Activated T-cell treated with anti-CD3 and anti-CD28 coated beads for 48 hours (primary cell): ENCODE measurements at places on chromosomes 12 and 14.
A peak's percentile ranks its signal among the peaks of the same experiment; 100 is the strongest.

DNA sequence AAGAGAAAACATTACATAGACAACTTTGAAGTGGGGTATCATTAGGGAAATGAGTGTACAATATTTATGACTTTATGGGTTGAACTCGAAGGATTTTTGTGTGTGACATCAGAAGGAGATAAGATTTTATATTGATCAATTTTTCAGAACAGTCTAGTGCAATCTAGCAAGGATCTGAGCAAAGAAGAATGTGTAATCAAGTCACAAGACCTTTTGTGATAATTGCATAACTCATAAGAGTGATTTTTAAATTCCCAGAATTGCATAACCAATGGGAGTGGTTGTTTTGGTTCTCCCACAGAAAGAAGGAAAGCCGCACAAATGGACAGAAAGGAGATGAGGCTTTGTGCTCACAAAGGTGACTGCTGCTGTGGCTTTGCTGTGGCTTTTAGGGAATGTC, 441.8 kb upstream of the FLRT2 start:
- no peak for DNase-seq

GRCh38 chr12:111193977-111194702, 174.8 kb downstream of the PHETA1 start:
- DNase-seq, result no peak

DNA sequence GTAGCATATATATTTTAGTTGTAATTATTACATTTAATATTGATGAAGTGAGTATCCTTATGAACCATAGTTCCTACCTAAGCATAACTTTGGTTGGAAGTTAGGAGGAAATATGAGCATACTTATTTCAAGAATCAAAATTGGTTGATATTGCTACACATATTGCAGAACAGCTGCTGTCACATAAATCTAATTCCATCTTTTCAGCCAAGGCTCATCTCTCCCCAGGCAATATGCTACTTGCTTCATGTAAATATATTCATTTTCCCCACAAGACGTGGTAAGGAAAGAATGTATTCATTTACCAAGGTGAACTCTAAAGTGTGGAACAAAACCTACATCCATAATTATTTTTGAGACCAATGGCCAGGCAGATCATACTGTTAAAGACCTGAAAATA, 62.5 kb upstream of the HIF1A start:
- DNase-seq, result no peak

DNA sequence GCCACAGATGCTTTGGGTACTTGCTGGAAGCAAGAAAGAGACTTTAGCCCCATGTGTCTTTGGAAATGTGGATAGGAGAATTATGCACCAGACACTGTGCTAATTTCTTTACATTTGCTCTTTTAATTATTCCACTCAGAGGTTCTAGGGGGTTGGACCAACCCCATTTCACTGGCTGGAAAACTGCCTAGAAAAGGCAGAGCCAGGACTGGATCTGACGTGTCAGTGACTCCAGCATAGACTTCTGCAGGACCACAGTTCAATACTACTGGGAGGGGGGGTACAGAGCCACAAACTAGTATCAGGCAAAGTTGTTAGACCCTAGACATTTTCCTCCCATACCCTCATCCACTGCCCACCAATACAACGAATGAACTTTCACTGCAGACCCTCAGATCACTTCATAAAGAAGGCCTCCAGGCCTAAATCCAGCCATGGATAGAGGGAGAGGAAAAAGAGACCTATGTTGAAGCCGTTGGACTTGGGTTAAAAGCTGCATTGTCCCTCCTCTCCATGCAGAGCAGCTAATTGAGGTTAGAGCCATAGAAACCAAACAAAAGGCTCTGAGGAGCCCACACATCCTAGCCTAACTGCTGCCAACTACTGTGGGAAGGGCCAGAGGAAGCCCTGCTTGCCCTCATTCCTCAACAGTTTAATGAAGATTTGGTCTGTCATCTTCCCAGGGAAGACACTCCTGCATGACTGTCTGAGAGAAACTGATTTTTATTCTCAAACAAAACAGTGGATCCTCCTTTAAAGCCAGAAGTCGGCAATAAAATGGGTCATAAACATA, 68.7 kb downstream of the STON2 start:
- no peak for DNase-seq

DNA sequence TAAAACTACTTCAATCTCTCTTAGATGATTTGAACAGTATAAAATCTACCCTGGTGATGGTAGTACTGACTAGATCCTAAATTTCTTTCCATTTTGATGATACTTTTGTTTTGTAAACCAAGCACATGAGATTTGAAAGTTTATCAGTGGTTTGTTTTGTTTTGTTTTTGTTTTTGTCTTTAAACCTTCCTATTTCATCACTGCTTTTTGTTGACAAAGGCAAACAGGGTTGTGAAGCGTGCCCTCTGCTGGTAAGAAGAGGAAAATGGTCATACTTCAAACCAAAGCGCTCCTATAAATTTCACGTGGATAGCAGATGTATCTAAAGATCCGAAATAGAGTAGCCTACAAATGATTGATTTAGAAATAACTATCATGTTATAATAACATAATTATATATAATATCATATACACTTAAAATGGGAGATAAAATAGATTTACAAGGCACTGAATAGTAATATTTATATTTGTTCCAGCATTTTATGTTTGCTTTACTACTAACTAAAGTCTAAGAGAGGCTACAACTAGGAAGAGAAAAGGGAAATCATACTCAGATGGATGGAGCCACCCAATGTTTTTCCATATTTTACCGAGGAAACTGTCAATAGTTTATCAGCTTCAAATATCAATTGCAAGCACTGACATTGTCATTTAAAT, 254.0 kb upstream of the USP15 start:
- DNase-seq, result peak; percentile 3

- DNase-seq, result no peak
Measured at GRCh38 chr12:130336723-130337487, 782 bp upstream of the PIWIL1 start.

- no peak for DNase-seq
Measured at GRCh38 chr12:82375201-82375600, 16.9 kb downstream of the METTL25 start.

- no peak for DNase-seq
Measured at GRCh38 chr12:57618966-57619433, 7.8 kb downstream of the ARHGEF25 start.

DNA sequence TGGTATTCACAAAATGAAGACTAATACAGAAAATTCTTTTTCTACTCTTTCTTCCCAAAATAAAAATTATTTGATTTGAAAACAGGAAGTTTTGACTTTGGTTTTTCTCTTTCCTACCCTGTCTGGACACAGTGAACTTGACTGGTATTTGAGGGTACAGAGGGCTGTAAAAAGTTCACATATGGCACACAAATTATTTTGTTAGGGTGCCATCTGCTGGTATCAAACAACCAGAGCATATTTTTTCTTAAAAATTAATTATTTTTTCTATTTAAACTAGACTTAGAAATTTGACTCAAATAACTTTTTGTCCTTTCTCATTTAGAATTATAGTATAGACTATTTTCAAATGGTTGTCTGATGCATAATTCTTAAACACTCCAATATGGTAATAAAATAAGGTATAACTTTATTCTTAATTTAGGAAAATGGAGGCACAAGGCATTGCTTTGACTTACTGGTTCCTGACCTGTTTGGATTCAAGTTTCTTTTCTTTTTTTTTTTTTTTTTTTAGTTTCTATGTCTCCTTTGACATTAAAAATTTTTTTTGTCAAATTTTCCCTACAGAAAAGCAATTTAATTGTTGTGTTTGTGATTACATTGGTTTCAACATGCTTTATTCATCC, 390.6 kb downstream of the PRKD1 start:
- DNase-seq, result no peak

DNA sequence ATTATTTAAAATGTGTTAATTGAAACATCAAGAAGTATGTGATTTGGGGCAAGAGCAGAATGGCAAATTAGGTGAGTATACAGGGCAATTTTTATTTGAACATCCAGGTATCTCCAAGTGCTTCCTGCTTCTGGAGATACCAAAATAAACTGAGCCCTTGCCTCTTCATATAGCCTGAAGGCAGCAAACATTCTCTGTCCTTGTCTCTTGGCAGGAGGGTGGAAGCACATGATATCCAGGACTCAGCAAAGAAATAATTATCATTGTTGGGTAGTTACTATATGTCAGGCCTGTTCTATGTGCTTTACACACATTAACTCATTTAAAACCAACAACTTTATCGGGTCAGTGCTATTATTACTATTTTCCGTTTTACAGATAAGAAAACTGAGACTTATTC, 12.5 kb downstream of the LIN7A start:
- DNase-seq, result no peak

- DNase-seq, result no peak
Measured at GRCh38 chr12:1171657-1172408, 180.8 kb downstream of the ERC1 start.

- DNase-seq, result peak; percentile 1
Measured at GRCh38 chr14:93619176-93619793, 169.0 kb downstream of the PRIMA1 start.
